ENCODE measurements at places on chromosomes 1 and 21. TPM values are rescaled to one million over a fixed set of nuclear protein-coding genes. Genes with fewer than 3 reads are reported as not detected.

CHD5 gene
- polyA plus RNA-seq: 0.08 TPM

TINAGL1 gene
- polyA plus RNA-seq: 41.2 TPM

KLHL20 gene
- polyA plus RNA-seq: 28.3 TPM

DNA sequence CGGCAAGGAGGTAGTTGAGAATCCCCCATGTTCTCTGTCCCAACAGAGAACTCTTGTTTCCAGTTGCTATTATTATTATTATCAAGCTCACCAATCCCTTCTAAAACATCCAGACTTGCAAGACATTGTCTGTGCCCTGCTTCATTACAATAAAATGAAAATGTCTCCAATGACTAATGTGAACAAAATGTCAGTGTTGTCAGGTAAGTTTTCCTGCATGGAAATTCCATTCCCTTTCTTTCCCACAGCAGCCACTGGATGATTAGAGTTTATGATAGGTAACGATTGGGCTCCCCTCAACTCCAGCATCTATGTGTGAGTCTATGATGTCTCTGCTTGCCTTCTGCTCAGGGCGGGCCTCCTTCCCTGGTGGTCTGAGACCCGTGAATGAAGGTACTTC, 8.9 kb upstream of the DYRK1A start:
- no peak for DNase-seq

- DNase-seq: no peak
Measured at GRCh38 chr1:11558276-11558675, 79.3 kb downstream of the DISP3 start.

DNA sequence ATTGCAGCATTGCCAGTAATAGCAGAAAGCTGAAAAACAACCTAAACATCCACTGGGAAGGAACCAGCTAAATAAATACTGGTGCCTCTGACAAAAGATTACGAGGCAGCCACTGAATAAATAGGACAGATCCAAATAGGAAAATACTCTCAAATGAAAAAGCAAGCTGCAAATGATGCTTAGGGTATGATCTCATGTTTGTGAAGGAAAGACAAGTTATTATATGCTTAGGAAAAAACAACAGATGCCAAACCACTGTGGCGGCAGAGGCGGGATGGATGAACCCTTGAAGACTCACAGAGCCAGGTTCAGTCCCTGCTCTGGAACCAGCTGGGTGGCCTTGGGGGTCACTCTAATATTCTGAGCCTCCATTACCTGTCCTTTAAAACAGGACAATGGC, 41.6 kb downstream of the MATN1 start:
- no peak for DNase-seq

DNA sequence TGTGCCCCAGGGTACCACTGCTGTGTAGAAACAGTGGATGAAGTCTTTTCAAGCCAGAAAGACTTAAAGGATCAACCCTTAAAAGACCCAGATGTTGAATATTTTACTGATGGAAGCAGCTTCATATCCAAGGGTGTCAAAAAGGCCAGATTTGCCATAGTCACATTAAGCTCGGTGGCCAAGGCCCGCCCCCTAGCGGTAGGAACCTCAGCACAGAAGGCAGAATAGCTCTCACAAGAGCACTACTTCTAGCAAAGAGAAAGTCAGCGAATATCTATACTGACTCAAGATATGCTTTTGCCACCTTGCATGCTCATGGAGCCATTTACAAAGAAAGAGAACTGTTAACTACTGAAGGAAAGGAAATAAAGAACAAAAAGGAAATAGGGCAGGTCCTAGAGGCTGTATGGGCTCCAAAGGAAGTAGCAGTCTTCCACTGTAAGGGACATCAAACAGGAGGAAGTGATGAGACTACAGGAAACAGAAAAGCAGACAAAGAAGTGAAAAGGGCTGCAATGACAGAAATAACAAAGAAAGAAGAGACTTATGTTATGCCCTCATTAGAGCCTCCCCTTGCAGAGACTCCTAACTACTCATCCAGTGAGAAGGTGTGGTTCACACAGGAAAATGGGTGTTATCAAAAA, 90.5 kb downstream of the LIPI start:
- peak; percentile 10 for DNase-seq

DNA sequence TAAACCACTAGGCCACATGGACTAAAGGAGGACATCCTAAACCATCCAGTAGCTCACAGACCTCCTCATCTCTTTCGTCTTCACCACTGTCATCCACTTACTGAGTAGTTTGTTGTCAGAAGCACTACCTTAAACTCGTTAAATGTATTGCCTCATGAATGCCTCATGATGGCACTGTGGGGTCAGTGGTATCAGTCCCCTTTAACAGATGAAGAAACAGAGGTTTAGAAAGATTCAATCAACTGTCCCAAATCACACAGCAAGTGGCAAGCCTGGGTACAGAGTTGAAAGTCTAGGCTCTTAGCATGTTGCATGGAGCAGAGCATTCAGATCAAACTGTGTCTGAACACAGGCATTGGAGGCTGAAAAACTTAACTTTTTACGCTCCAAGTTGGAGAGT, 183.6 kb upstream of the KIAA0040 start:
- no peak for DNase-seq

DNA sequence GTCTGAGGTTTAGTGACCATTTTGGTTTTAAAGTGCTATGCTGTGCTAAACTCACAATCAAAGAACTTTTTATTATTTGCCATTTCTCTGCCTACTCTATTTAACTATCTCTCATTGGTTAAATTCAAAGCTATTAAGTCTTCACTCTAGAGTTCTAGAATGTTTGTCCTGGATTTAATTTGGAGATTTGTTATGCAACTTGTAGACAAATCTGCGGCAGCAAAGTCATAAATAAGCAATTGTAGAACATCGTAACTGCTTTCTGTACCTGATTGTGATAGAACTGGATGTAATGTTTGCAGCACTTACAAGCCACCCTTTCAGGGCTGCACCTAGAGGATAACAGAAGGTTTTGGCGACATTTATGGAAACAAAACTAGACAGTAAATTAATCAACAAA, 566.5 kb upstream of the ADGRL2 start:
- DNase-seq: no peak

DNA sequence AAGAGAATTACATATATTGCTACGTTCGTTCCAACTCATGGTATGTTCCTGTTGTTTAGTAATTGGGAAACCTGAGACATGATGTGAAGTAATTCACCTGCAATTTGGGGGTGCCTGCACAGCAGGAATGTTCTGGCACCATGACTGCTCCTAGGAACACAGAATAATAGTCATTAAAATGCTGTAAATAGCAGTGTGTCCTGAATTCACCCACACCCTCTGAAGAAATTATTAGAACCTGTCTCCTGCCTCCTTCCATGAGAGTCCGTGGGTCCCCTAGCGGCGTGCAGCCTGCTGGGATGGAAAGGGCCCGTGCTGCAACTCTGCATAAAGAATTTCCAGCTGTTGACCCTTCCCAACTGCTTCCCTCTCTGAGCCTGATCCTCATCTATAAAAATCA, 143.1 kb downstream of the PCBP3 start:
- DNase-seq: no peak

DNA sequence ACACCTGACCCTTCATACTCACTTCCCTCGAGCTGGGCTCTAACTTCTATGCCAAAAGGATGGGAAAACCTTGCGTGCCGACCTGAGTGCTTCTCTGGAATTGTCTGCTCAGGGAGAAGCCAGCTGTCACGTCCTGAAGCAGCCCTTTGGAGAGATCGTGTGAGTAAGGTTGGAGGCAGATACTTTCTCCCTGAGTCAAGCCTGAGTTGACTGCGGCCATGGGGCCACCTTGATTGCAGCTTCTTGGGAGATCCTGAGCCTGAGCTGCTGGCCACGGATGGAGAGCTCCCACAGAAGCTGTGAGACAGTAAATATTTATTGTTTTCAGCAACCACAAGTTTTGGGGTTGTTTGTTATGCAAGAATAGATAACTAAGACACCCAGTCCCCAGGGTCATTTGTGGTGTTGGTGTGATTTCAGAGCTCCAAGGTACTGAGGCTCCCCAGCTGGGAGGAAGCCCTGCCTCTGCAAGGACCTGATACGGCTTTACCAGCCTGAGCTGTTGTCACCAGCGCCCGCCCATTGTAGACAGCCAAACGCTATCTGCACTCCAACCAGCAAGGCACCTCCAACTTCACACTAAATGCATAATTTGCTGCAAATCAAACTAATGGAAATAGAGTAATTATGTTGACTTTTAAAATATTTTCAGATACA, 531.6 kb downstream of the PTPRU start:
- no peak for DNase-seq

DNA sequence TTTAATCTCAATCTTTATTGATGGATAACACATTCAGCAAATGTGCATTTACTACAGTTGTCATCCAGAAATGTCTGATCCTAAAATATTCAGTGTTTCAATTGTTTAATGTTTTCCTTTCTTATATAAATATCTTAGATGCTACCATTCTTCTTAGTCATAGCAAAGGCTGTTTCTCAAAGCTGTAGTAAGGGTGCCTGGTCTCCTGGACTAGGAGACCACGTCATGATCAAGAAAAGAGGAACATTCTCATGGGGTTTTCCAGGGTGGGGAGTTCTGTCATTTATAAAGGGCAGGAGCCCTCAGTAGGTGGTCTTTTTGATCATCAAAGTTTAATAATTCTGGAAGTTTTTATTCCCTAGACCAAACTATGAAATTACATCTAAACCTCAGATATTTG, 292.8 kb downstream of the HMCN1 start:
- no peak for DNase-seq

DNA sequence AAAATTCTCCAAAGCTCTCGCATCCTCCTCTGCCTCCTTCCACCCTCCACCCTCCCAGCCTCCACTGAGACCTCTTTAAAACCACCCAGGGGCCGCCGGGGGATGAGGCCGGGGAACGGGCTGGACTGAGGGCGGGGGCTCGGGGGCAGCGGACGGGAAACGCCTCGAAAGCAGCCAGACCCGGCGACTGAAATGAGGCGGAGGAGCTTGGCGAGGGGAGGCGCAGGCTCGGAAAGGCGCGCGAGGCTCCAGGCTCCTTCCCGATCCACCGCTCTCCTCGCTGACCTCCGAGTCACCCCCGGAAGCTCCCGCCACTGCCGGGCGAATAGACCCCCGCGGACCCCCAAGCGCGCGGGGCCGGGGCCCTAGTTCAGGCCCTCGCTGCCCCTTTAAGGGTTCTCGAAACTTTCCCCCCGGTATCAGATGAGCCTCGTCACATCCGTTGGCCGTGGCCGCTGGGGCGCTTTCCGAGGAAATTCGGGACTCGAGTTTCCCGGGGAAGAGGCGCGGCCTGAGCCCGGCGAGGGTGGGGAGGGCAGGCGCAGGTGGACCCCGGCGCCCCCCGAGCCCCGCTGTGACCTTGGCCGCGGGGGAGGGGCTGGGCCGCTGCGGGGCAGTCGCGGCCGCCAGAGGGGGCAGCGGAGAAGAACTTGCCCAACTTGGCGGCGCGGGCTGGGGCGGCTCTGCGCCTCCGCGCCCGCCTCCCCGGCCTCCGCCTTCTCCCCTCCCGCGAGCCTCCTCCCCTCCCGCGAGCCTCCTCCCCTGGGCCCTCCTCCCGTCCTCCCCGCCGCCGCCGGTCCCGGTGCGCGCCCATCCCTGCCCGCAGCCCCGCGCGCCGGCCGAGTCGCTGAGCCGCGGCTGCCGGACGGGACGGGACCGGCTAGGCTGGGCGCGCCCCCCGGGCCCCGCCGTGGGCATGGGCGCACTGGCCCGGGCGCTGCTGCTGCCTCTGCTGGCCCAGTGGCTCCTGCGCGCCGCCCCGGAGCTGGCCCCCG, at the start of gene BACE2:
BACE2 (plus strand) TSS at position 813 of the 995 bp plus-strand sequence; CDS start at position 917, 104 bp downstream.
- peak; percentile 86 for DNase-seq

DNA sequence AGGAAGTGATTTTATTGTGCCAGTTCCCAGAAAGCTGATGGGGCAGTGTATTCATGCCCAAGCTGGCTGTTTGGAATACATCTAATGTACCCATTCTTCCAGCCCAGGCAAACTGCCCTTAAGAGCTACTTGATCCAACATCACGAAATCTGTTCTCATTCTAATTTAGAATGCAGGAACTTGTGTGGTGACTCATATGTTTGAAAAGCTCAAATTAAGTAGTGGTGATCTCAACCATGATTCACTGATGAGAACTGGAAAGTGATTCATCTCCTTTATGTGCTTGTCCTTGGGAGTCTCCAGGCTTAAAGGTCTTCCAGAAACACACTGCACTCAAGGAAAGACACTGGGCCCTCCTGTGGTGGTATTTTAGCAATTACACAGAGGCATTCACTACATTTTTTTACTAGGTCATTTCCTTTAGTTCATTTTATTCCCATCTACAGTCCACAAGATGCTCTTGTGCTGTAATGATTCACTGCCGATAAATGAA, 65.4 kb downstream of the RPE65 start:
- no peak for DNase-seq

Measured in left lung (tissue), 14 donors.